ENCODE measurements at places on chromosomes 5 and 9.

DNA sequence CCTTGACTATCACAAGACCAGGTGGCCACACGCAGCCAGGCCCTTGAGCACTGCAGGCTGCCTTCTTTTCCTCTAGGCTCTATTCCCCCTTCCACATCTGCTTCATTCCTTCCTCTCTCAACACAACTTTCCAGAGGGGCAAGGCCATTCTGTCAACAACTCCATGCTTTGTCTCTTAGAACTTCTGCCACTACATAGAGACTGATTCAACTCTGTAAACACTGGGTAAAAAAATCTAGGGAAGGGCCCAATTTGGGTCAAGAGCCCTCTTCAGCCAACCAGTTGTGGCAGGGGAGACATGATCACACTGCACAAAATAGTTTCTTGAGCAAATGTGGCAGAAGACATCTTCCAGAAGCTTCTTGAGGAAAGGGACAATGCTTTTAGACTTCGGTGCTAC lies 55.6 kb downstream of the ATPSCKMT start:
- no peak for DNase-seq

- DNase-seq: no peak
Measured at GRCh38 chr9:113886466-113886865, 10.4 kb downstream of the ZNF618 start.

DNA sequence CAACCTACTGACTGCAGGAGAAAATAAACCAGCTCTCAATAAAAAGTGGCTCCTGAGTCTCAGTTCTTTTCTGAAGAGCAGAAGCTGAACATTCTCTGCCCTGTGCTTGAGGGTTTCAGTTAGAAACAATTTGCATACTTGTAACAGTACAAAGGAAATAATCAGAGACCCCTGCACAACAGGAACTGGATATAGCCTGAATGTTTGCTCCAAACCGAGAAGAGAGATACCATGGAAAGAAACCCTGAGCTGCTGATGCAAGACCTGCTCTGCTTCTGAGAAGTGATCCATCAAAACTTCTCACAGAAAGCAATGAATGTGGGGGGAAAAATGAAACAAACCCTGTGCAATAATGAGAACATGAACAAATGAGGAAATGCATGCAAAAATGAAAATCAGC lies 592.9 kb downstream of the SEMA5A start:
- no peak for DNase-seq

- DNase-seq: no peak
Measured at GRCh38 chr9:122346478-122347347, 24.1 kb upstream of the PTGS1 start.

- DNase-seq: no peak
Measured at GRCh38 chr5:36696059-36696673, 89.8 kb downstream of the SLC1A3 start.

DNA sequence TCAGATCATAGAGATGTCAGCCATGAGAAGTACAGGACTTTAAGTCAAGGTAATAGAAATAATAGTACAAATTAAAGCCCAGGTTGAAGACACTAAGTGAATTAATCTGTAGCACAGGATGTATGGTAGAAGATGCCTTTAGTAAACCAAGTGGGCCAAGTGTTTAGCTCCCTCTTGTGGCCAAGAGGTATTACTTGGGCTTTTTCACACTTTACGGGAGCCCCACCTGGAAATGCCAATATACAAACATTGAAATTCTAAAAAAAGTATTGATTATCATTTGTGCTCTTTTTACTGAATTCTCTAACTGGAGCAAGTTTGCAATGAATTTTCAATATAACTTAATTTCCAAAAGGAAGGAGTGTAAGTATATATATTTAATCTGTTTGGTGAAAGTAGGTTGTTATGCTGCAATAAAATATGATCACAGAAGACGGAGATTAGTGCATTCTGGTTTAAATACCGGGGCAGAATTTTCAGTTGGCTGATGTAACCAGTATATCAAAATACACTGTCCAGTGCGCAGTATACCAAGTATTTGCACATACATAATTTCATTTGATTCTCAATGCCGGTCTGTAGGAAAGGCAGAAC lies 84.7 kb downstream of the PARP8 start:
- DNase-seq: no peak

Data from esophagus squamous epithelium (tissue), 5 donors.